ENCODE measurements at places on chromosomes 6 and 20.

- DNase-seq: no peak
Measured at GRCh38 chr20:37837924-37838323, 65.0 kb upstream of the VSTM2L start.

GRCh38 chr6:119076173-119076572 lies 2.3 kb downstream of the FAM184A start:
- DNase-seq: no peak

DNA sequence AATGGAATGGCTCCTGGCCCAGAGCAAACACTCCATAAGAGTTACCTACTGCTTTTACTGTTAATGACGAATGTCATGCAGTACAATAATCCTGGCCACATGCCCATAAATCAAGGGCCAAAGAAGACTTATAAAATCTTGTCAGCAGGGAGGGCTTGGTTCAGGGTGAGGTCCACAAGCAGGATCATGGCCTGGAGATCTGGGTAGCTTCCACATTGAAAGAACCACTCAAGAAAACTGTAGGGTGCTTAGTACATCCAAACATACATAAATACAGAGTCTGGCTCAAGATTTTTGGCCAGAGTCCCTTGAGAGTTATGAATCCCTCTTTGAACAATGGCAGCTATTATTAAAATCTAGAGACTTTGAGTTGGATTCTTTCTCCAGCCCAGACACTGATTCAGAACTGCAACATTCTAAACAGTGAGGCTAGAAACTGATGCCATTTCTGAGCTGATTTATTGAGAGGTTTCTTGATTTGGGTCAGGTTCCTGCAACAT lies 188.7 kb downstream of the CDC5L start:
- no peak for DNase-seq

GRCh38 chr6:139330826-139331500 lies 39.2 kb upstream of the TXLNB start:
- DNase-seq: no peak

GRCh38 chr20:15918631-15919030 lies 654.6 kb downstream of the KIF16B start:
- no peak for DNase-seq
